Effector CD8-positive, alpha-beta T cell (primary cell): ENCODE measurements at places on chromosomes 5 and 9.

GRCh38 chr5:8865266-8865665 lies 680.6 kb downstream of the SEMA5A start:
- no peak for DNase-seq

- no peak for DNase-seq
Observed at GRCh38 chr5:84614906-84615305, 230.2 kb upstream of the EDIL3 start.

GRCh38 chr5:80389580-80389979 lies 18.3 kb upstream of the ZFYVE16 start:
- DNase-seq, result no peak

DNA sequence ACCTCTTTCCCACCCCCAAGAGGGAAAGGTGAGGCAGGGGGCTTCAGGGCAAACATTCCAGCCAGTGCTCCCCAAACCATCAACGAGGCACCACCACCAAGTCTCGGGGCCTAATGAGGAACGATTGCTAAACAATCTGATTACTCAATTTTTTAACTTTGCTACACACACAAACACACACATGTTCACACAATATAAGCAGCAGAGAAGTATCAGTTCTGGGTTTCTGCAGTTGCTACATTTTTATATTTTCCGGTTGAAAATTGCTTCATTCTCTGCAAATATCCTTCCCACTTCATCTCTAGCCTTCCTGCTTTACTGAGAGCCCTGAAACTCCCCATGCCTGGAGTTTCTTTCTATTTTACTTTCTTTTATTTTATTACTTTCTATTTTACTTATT lies 60.2 kb downstream of the FEM1C start:
- no peak for DNase-seq

DNA sequence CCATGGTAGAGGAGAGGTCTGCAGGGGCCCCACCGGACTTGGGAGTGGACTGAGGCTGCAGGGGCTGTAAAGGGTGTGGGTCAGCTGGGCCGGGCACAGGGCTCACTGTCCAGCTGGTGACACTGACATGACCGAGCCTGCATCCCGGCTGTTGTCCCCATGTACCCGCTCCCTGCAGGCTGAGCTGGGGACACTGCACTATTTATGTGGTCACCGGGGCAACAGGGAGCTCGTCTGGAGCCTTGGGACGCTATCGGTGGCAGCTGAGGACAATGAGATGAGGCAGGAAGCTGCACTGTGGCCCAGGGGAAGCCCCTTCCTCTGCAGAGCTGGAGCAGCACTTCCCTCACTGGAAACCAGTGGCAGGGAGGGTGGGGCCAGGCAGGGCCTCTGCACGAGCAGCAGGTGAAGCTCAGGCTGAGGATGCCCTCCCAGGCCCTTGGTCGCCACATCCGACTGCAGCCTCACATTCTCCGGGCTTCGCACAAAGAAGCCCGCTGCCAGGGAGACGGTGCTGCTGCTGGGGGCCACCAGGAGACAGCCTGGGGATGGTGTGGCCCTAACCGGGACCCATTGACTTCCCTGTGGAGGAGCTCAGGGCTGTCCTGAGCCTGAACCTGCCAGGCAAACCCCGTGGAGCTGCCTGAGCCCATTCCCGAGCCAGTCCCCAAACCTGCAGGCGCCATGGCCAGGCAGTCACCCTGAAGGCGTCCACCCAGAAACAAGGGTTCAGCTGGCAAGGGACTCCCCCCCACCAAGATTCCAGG lies 26.4 kb downstream of the ZDHHC11B start:
- DNase-seq, result no peak

GRCh38 chr5:66967826-66968262 lies 228.8 kb downstream of the CD180 start:
- DNase-seq, result no peak

DNA sequence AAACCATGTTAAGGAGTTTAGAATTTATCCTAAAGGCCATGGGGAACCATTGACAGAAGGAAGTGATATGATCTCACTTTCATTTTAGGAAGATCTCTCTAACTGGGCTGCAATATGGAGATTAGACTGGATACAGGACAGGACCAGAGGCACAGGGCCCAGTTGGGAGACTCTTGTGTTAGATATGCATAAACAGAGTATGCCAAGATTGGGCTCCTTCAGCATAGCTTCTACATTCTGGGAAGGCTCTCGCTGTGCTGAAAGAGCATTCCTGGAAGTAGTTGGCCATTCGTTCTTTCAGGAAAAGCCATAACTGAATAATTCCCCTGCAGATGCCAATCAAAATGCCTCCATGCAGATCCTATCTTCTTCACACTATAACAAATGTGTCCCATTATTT lies 204.5 kb downstream of the CWC27 start:
- no peak for DNase-seq

DNA sequence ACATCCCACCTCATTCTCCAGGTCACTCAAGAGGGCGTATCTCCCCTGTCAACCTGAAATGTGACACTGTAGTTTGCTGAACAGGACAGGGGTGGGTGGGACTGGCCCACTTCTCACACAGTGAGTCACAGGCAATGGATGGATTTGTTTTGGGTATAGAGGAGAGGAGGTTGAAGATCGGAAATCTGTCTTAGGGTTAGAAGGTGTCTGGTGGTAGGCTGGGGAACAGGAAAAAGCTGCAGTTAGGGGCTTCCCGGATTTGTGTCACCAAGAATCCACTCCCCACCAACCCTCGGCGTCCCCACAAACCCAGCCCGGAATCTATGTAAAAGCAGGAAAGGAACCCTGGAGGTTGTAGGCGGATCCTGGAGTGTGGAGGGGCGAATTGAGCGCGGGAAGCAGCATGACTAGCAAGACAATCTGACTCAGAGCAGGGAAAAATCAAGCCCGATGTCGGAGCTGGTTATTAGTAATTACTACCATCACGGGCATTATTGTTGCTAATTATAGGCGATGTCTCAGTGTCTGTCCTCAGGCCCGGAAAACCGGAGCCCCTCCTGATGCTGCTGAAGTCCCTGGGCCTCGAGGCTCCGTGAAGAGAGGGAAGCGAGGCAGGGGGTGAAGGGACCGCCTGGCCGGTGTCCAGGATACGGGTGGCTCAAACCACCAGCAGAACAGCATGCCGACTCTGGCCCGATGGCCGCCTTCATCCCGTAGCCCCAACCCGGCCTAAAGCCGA lies 1.7 kb upstream of the IRX1 start:
- no peak for DNase-seq

- no peak for DNase-seq
Observed at GRCh38 chr9:120874226-120875194, 2.5 kb downstream of the PHF19 start.
